EL (cell line): ENCODE measurements at places on chromosomes 4 and X.

- DNase-seq: no peak
These were observed 110.6 kb downstream of the NEXMIF start for GRCh38 chrX:74814681-74815080.

DNA sequence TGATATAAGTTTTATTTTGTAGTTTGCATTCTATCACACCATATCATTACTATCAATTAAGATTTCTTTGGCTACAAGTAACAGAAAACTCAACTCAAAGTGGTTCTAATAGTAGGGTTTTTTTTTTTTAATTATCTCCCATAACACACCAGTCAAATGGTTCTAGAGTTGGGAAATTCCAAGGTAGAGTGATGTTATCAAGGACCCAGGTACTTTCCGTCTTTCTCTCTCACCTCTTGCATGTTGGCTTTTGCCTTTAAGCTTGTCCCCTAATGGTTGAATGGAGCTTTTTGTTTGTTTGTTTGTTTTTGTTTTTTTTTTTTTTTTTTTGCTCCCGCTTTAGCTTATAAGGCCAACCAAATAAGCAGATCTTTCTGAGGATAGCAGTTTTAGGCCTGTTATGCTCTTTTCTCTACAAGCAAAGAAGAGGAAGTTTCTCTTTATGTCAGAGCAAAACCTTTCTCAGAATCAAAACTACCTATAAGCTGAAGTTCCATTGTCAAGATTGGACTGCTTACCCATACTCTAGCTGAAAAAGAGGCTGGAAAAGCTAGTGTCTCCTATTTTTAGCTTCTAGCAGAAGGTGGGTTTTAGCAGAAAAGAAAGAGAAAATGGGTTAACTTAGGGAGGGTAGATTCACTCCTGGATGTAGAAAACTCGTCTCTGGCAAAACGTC lies 177.5 kb downstream of the EDA start:
- no peak for DNase-seq

DNA sequence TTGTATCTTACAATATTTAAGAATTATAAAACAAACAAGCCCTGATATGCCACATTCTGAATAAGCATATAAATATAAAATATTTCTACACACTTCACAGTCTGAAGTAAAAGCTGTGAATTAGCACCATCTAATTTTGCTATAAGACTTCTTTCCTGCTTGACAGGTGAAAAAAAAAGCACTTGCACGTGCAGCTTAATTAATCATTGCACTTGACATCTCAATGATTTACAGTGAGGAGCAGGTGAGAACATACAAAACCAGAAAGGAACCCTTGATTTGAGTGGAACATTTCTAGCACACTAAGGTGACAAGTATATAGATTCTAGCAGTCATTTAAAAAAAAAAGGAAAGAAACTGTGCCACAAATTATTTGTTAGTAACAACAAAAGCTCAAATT lies 47.9 kb downstream of the CHIC2 start:
- DNase-seq: no peak

DNA sequence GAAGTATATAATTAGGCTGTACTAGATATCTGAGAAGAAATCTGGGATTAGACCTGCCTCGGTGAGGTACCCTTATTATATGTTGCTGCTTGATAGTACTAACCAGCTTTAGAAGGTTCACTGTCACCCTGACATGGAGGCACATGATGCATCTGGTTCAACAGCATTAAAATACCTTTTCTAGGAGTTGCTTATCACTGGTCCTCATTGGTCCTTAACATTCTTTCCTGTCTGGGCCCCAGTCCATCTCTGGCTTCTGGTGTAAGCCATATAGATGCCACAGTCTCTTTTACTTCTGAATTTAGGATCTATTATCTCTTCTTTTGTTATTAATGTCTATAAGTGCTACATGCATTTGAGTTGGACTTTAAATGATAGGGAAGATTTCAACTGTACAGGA lies 40.2 kb downstream of the GPRIN3 start:
- DNase-seq: no peak

DNA sequence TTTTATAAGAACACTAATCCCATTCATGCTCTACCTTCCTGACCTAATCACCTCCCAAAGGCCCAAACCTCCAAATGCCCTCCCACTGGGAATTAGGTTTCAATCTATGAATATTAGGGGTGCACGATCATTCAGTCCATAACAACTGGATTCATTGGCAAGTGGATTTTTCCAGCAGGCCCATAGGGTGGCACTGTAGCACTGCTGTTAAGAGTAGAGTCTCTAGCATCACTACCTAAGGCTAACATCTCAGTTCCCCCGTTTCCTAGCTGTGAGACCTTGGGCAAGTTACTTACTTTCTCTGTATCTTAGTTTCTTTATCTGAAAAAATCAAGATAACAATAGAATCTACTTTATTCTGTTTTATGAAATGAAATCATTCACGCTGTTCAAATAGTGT lies 315.8 kb downstream of the STIM2 start:
- DNase-seq: peak; percentile 56

DNA sequence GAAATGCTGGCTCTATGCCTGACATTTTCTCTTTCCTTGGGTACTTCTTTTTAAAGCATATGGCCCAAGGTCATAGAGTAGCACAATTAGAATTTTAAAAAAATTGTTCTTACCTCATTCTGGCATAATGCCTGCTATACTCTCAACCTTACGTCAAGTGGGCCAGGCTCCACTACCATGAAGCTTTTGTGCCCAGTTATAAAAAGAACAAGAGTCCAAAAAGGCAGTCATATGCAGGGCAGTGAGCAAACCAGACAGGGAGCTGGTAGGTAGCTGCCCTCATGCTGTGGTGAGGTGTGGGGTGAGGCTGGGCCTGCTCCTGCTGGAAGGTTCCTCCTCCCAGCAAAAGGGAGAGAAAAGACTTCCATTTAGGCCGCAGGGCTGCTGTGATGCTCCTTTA lies 64.4 kb upstream of the UCP1 start:
- DNase-seq: no peak

DNA sequence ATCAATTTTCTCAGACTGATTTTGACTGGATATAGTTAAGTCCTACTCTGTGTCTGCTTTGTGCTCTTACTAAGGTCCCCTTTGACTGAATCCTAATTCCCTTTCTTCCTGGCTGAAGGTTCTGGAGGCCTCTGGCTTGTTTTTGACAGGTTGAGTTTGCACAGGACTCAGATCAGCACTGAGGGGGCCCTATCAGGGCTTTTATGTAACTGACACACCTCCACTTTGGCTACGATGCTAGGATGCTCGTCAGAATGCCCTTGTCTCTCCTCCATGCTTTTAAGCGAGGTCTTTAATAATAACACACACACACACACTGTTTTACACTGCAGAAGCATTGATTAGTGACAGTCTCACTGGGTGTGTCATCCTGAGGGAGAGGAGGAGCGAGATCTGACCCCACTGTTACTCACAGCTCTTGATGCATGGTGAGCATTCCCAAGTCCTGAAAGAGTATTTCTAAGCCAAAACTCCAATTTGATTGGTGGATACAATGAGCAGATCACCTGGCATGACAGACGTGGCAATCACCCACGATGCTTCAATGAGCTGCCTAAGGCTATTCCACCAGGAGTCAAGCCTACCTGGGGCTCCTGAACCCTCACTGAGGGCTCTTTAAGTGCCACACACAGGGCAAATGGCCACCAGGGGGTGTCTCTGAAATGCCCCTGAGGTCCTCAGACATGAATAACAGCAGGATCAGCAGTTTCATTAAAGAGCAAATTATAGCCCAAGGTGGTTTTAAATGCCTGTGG lies 130.4 kb upstream of the CPEB2 start:
- DNase-seq: peak; percentile 13

GRCh38 chrX:16479206-16479869 lies 170.6 kb upstream of the S100G start:
- DNase-seq: peak; percentile 62

GRCh38 chr4:26217961-26218676 lies 102.7 kb upstream of the RBPJ start:
- DNase-seq: no peak
